ENCODE measurements at places on chromosomes 5 and 9.

DNA sequence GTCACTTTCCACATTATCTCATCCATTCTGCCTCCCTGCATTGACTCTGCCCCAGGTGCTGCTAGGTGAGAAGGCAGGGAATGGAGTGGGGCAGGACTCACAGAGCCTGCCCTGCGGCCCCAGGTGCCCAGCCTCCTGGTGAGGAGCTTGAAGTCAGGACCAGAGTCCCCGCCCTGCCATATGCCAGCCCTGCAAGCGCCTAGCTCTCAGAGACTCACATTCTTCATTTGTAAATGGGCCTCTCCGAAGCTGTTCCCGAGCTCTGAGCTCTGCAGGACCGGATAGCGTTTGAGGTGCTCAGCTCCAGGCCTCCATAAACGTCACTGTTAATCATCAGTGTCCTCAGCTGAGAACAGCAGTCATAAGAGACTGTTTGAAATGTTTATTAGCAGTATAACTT lies 75.1 kb upstream of the STXBP1 start:
- DNase-seq, result no peak

DNA sequence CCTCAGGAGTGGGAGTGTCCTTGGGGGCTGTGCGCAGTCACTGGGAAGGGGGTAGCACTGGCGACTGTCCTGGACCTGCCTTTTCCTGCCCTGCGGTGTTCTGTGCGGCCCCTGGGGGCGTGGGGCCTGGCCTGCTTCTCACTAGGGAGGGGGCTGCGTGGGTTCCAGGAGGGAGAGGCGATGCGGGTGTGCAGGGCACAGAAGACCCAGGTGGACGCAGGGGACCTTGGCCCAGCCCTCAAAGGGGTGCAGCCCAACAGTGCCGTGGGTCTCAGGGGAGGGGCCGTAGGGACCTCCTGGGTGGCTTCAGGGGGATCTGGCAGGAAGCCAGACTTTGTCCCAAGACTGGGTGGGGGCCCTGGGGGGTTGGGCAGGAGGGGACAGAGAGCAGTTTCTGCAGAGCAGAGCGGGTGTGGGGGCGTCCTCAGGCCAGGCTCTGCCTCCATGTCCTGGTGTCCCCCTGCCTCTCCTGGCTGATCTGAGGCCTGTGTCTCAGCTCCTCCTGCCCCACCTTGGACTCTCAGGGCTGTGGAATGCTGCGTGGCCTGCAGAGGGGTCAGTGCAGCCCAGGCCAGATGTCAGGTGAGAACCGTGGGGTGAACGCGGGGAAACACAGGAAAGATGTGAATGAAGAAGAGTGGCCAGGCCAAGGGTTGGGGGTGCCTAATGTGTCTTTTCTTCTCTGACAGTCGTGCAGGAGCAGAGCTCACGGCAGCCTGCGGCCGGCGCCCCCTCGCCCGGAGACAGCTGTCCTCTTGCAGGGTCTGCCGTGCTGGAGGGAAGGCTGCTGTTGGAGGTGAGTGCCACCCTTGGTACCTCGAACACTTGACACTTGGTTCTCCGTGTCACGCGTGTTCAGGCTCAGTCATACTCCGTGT lies 54.6 kb downstream of the AHRR start:
- no peak for DNase-seq

DNA sequence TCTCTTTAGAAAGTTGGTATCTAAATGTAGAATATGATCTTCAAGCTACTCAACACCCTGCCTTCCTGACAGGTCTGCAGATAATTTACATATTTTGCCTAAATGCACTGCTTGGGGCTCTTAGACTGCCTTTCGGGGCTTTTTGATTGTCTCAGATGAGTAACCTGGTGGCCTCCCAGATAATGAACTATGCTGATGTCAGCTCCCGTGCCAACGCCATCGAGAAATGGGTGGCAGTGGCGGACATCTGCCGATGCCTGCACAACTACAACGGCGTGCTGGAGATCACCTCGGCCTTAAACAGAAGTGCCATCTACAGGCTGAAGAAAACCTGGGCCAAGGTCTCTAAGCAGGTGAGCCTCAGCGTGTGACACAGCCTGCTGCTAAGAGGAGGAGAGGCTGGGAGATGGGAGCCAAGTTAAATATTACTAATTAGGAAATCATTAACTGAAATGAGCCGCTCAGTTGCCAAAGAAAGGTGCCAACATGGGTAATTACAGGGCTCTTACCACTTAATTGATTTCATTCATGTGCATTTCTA lies 20.8 kb upstream of the CKMT2 start:
- no peak for DNase-seq

- no peak for DNase-seq
These were observed 4.2 kb upstream of the UNC5A start for GRCh38 chr5:176806137-176806536.

- DNase-seq, result no peak
These were observed 53.3 kb upstream of the AGXT2 start for GRCh38 chr5:35101016-35101415.

DNA sequence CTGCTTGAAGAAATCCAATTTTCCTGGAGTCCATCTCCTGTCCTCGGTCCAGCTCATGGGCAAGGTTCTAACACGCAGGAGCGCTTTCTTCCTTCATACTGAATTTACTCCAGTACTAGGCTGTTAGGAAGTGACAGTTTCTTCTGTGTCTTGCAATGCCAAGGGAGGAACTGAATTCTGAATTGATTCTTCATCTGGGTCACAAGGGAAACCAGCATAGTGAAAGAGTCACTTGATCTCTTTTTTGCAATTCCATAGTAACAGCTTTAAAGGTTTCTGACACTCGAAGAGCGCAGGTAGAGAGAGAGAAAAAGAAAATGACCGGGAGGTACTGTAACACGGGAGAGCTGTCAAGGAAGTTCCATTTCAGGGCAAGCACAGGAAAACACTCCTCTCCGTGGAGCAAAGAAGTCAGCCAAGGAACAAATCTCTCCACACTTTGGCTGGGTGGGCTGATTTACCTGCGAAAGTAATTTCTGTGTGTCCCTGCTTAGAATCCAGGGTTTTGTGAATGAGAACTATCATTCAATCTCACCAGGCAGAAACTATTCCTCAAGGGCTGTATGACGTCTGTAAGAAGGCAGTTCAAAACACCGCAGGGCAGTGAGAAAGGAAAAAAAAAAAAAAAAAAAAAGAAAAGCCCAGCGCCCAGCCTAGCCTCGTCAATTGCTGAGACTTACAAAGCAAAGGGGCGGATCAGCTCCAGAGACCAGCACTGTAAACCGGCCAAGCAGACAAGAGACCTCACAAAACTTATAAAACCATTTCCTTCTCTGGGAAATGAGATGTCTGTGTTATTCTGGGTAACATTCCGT lies 617.8 kb downstream of the PDE4D start:
- DNase-seq, result no peak

- DNase-seq, result no peak
These were observed at the start of gene PIP5K1B for GRCh38 chr9:68704814-68705530. TSS of gene PIP5K1B (plus strand) at chr9:68705240. CDS start at chr9:68822615, 117,375 bp downstream.

DNA sequence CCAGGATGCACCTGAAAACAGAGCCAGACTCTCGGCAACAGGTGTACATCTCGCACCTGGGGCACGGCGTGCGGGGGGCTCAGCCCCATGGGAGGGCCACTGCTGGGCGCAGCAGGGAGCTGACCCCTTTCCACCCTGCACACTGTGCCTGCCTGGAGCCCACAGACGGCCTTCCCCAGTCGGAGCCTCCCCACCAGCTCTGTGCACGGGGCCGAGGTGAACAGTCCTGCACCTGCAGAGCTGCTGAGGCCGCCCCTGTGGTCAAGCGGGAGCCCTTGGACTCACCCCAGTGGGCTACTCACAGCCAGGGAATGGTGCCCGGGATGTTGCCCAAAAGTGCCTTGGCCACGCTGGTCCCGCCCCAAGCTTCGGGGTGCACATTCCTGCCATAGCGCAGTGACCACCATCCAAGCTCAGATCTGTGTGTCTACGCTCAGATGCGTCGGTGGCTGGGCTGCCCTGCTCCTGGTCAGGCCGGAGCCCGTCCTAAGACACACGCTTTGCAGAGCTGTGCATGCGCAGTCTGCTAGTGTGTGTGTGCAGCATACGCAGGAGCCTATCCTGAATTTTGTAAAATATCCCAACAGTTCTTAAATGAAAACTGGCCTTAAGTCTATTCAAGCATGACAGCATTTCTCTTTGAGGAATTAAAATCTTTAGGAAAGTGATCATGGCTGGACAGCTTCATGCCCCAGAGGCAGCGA lies 8.4 kb upstream of the EXOC3 start:
- no peak for DNase-seq

DNA sequence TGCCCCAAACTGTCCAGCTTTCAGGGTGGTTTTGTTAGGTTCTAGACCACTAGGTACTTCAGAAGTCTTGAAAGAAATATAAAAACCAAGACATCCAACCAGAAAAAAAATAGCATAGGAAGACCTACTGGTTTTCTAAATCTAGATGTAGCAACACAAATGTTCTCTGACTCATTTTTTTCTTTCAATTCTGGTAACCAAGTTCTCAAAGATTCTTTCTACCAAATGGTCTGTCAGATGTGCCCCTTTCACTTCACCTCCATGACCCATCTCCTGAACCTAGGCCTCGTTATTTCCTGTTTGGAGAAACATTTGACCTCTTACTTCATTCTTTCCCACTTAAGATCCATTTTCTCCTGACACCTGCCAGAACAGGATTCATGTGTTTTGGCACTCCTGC lies 355.3 kb downstream of the KIAA0825 start:
- no peak for DNase-seq

DNA sequence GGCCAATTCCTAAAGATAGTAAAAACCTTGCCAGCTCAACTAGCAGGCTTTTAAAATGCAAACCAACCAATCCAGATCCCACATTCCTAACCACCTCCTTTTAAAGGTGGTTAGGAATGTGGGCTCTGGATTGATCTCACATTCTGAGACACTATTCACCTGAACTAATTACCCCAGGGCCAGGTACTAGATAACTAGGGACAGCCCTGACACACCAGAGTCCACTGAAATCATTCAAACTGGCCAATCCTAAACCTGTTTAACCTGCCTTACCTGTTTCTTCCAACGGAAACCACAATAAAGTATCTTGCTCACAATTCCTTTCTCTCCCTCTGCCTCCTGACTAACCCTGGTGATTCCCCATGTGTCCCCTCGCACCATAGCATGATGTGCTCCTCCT lies 168.3 kb upstream of the DMAC1 start:
- no peak for DNase-seq

DNA sequence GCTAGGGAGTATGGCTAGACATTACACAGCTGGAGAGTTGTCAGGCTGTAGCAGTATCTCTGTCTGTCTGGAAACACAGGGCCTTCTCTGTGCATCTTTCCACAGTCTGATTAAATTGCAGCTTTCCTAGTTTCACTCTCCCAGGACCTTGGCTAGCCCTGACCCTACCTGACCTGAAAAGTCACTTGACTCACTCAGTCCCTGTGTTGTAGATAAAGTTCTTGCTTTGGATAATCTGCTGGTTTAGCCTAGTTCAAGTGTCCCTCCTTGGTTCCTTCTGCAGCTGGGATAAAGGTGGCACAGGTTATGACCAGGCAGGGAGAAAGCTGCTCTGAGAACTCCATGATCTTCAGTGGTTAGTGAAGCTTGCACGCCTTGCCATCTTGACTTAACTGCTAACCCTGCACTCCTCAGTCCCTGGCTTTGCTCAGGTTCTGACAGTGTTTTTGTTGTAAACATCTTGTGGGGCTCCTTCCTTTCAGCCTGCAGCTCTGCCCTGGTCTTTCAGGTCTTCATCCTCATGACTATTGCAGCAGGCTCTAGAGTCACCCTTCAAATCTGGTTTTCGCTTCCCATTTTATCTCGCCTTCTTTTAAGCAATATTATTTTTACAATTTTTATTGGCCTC lies 101.0 kb downstream of the PIP5K1B start:
- no peak for DNase-seq

GRCh38 chr9:130414910-130415746 lies 29.6 kb upstream of the ASS1 start:
- DNase-seq, result no peak

DNA sequence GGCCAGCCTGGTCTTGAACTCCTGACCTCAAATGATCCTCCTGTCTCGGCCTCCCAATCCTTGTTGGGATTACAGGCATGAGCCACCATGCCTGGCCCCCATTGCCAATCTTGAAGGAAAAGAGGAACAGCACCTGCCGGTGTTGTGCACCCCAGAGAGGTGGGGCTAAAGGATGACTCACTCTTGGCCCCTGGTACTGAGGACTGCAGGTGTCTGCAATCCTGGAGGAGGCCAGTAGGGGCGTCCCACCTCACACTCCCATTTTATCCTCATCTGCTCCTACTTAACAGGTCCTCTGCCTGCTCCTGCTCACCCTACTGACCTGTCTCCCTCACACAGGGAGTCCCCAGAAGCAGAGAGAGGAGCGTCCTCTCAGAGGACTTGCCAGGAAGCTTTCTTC lies 390.4 kb downstream of the ARHGEF28 start:
- DNase-seq, result no peak

DNA sequence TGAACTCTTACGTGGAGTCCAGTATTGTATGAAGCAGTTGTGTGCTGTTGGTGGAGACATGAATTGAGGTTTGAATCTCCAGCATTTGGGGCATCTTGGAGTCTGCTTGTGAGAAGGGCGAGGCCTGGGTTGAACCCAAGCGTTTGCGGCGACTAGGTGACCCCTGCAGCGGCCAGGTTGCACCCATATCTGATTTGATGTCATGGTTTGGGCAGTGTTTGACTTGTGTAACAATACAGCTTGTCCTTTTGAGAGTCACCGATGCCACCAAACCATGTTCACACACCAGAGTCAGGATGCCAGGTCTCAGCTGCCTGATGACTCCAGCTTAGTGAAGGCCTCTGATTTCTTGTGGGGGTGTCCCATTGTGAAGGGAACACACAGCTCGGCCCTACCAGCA lies 2.1 kb downstream of the TRAF2 start:
- no peak for DNase-seq

Data from thoracic aorta (tissue), 2 donors.